Activated naive CD4-positive, alpha-beta T cell (primary cell): ENCODE measurements at places on chromosomes 7 and 10.
A peak's percentile ranks its signal among the peaks of the same experiment; 100 is the strongest.

DNA sequence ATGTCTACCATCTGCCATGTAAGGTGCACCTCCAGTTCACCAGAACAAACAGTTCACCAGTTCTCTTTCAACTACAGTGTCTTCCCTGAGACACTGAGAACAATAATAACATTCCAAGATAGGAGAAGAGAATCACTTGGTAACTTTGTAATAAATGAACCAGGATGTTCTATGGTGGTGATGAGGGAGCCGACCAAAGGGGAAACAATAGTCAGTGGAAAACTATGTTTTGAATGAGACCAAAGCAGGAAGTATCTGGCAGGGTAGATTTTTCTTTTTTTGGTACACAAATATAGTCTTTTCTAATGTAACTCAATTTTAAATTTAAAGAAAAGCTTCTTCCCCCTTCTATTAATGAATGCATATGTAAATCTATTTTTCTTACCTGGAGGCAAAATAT lies 20.0 kb downstream of the HYAL4 start:
- no peak for DNase-seq

- no peak for DNase-seq
These were observed 148.8 kb upstream of the NPY start for GRCh38 chr7:24135003-24135817.

DNA sequence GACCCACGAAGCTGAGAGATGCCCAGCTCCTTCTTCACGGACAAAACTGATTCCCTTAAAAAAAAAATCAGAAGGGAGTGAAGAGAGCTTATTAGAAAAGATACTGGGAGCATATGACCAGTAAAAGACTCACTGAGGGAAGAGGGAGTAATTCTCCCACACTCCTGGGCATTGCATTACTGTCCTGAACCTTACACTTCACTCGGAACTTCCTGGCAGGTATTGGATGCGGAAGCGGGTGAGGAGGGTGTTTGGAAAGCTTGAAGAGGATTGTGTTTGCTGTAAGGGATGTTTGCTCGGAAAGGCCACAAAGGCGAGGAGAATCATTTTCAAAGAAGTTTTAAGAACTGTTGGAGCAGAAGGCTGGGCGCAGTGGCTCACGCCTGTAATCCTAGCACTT lies 375 bp downstream of the HKDC1 start:
- DNase-seq: no peak

- DNase-seq: no peak
These were observed 327.8 kb downstream of the WDR37 start for GRCh38 chr10:1384026-1384425.

DNA sequence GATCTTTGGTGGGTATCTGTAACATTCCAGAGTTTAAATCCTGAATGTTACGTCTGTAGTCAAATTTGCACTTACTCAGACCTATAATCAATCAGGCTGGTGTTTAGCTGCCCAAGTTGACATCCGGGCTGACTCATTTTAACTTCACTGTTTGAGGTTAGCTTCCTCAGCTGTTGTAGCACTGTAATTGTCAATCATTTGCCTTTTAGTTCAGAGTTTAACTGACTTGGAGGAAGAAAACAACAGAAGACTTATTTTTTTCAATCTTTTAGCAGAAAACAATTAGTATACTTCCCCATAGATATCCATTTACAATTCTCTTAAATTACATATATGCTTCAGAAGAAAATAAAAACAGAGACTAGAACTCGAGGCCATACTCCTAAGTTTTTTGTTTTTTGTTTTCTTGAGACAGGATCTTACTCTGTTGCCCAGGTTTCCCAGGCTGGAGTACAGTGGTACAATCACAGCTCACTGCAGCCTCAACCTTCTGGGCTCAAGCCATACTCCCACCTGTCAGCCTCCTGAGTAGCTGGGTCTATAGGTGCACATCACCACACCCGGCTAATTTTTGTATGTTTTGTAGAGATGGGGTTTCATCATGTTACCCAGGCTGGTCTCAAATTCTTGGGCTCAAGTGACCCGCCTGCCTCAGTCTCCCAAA lies 38.5 kb upstream of the LRRC17 start:
- DNase-seq: no peak

DNA sequence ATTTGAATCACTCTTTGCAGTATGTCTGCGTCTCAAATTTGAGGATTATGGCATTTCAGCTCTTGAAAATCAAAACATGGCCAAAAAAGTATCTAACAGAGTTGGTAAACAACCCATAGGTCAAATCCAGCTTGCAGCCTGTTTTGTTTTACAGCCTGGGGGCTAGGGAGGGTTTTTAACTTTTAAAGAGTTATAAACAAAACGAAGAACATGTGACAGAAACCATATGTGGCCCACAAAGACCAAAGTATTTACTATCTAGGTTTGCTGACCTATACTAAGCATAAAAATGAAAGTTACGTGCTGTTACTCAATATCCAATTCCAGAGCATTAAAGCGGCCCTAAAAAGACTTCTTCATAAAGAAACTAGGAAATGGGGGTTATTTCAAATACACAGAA lies 55.5 kb upstream of the STARD3NL start:
- no peak for DNase-seq

DNA sequence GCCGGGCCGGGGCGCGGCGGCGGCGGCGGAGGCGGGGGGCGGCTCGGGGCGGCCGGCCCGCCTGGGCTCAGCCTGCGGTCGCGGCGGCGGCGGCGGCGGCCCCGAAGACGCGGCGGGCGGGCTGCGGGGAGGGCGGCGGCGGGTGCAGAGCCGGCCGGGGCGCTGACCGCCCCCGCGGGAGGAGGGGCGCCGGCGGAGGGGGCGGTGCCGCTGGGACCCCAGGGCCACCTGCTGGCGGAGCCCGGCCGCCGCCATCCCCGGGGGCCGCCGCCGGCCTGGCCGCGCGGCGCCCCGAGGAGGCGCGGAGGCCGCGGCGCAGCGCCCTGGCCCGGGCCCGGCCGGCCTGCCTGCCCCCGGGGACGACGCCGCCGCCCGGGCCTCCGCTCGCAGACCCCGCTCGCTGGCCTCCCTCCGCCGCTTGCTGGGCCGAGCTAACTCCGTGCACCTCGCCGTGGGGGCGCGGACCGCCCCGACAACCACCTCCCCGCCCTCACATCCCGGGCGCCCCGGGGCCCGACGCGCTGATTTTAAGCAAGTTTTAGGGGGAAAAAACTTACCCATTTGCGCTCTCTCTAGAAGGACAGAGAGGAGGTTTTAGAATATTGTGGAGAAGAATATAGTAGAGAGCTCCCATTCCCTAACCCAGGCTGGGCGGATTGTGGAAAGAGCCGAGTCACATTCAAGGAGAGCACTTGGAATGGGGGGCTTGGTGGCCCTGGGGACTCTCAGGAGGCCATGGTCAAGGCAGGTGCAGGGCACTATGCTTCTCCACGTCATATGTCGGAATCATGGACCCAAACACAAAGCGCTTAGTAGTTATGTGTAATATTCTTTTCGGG lies at the start of gene BEND7:
BEND7 (minus strand) TSS at position 140 of the 839 bp plus-strand sequence. CDS start 481 bp downstream, outside the sequence.
- no peak for DNase-seq

GRCh38 chr7:42511027-42511426 lies 274.0 kb upstream of the GLI3 start:
- no peak for DNase-seq

GRCh38 chr7:127409629-127410028 lies 17.1 kb upstream of the ZNF800 start:
- DNase-seq: no peak

GRCh38 chr10:6083523-6084475 lies 5.0 kb upstream of the RBM17 start:
- DNase-seq: no peak

GRCh38 chr10:108230478-108231170 lies 1066.1 kb upstream of the SORCS1 start:
- no peak for DNase-seq

GRCh38 chr7:55255496-55256445 lies 109.4 kb upstream of the LANCL2 start:
- DNase-seq: peak; percentile 51

DNA sequence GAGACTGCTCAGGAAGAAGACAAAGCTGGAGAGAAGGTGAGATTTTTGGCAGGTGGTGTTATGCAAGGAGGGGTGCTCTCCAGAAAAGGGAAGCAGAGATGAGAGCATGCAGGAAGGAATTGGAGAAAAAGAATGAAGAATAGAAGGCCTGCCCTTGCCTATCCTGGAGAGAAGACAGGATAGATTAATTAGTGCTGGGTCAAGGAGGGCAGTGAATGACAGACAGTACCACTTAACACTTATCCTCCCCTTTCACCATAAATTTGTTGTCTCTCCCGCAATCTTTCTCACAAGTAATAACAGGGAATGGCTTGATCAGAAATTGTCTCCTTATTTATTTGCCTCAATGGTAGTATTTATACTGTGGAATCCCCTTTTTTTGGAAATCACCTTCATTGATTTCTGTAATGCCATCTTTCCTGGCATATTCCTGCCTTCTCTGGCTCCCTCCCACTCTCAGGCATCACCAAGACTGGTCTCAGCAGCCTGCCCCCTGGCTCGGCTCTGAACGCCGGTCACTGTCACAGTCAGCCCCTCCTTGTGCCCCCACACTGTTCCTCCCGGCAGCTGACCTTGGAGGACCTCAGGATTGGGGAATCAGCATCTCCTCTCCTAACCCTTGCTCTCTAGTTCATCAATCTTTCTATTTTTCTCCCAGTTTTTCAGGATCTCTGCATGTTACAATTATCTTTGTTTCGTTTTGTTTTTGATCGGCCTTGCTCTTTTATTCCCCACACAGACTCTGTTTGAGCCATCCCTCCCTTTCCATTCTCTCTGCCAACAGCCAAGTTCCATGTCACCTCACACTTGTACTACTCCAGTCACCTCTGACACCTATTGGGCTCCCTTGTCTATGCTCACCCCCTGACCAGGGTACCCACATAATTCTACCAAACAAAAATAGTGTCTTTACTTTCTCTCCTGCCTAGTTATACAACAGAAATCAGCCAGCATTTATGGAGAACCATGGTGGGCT lies 294.2 kb downstream of the PLXDC2 start:
- no peak for DNase-seq

GRCh38 chr7:85596827-85597226 lies 410.0 kb upstream of the SEMA3D start:
- DNase-seq: no peak

DNA sequence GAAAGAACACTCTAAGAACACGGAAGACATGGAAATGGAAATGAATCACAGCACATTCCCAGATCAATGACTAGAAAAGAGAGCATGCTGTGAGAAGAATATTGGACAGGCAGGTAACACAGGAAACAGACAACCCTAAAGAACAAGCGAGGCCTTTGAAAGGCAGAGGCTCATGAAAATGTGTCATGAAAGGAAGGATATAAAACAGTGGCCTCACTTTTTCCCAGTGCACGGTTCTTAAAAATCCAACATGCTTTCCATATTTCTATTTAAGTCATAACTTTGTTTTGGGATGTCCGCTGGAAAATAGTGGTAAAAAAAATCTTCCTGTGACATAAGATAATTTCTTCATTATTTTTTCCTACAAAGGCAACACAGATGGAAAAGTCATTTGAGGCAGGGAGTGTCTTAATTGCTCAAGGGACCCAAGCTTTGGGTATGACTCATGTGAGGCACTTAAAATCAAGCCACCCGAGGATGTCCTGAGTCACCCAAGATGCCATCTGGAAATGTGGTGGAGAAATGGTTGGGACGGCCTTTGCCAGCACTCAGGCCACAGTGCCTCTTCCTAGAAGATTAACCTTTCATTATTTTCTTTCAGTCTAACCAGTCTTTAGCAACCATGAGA lies 17.0 kb downstream of the ITIH5 start:
- DNase-seq: no peak

DNA sequence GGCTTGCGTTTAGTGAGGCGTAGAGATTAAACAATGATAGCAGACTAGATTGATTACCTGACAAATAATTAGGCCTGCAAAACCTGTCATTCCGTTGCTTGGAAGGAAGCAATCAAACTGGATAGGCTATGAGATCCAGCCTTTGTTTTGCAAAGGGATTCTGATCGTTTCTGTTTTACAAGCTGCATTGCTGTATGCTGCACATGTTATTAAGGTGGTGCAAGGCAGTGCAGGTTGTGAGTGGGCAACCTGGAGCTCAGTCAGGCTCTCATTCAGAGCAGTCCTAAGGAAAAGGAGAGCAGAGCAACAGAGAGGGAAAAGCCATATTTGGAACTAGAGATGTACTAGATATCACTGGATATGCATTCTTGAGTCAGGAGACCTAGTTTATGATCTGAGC lies 6.9 kb upstream of the NOBOX start:
- DNase-seq: no peak
